ENCODE measurements at places on chromosomes 7 and 10.

DNA sequence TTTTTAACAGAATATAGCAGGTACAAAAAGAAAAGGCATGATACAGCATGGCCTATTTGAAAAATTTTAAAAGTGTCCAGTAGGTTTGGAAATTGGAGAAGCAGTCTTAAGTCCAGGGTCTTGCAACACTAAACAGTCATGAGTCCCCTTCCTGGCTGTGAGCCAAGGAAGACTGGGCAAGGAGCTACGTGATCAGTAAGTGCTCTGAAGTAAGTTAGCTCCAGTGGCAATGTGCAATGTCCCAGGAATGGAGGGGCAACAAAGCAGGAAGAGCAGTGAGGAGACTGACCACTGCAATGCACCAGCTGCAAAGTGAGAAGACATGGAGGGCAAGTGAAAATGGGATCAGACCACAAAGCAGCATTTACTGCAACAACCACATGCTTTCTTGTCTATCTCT is 72.9 kb upstream of the GRID1 start:
- no peak for DNase-seq

- DNase-seq, result no peak
Measured at GRCh38 chr10:96390460-96390864, 31.7 kb upstream of the OPALIN start.

- peak; percentile 31 for DNase-seq
Measured at GRCh38 chr10:70232155-70232858, 922 bp downstream of the PPA1 start.

DNA sequence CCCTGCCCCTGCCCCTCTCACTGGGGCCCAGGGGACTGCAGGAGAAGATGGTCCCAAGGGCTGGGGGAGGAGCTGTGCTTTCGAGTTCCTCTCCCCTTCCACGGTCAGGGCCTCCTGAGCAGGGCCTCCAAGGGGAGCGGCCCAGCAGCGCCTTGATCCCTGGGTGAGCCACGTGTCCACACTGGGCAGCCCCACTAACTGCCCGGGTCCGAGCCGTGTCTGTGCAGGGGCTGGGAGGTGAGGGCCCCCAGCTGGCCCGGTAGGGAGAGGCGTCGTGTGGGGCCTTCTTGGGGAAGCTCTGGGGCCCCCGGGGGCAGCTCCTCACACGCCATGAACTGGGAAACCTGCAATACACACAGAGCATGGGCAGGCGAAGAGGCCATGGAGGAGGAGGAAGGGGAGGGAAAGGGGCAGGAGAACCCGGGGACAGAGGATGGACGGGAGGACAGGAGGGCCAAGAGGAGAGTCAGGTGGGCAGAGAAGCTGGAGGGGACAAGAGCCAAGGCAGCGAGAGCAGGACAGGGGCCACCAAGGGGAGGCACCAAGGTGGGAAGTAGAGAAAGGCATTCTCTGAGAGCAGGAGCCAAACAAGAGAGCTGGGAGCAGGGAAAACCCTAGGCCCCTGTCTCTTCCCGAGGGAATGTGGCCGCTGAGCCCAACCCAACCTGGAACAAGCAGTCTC is 32.8 kb downstream of the KCNH2 start:
- DNase-seq, result no peak

DNA sequence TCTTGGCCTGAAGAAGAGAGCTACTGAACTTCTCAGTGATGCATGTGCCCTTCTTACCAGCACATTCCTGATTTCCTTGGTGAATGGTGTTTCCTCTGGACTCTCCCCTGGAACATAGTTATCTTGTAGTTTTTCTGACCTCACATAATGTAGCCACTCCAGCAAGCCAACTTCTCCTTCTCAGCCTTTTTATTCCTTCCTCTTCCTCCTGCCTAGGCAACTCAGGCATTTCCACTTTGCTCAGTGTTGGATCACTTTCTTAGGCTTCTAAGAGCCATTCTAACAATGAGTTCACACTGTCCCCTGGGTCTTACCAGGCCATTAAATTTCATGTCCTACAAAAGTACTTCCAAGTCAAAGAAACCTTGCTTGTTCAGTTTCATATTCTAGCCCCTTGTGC is 3.6 kb upstream of the PTTG1IP2 start:
- no peak for DNase-seq

DNA sequence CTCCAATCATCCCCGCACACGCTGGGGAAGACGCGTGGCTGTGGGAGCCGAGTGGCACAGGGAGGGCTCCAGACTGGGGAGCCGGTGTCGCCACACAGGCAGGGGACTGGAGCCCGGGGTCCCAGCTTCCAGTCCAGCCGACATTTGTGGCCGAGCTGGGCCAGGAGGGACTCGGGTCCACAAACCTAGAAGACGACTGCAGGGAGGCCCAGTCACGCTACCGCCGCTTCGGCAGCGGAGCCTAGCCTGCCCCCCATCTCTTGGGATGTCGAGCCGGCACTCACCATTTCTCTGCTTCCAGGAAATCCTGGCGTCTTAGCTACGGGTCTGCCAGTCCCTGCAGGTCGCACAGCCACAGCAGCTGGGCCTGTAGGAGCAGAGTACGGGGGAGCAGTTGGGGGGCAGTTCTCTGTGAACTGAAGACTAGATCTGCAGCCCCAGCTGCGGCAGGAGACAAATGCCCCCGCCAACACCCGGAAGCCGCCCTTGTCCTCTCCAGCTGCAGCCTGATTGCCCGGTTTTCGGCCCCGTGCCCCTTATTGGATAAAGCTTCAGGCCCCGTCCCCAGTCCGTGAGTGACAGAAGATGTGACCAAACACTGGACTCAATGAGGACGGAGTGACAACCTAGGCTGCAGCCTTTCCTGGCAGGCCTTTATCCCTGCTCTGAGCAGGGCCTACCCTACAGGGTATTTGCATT is 270.7 kb downstream of the ZNF33B start:
- DNase-seq, result no peak

GRCh38 chr10:49385939-49386922 is 9.7 kb downstream of the DRGX start:
- no peak for DNase-seq

GRCh38 chr7:50214771-50215170 is 89.7 kb upstream of the IKZF1 start:
- no peak for DNase-seq

DNA sequence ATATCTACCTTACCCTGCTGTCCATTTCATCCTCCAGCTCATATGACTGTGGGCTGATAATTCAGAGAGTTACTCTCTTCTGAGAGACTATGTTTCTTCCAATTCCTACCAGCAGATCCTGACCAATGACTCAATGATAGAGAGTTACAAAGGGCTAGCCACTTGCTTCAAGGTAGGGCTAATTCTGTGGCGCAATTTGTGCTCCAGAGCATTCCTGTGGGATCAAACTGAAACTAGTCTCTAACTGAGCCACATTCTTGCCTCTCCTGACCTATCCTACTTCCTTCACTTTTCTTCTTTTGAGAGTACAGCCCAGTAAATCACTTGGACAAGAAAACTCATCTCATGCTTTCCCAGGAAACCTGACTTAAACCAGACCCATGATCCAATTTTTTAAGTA is 17.9 kb upstream of the ASZ1 start:
- DNase-seq, result no peak

DNA sequence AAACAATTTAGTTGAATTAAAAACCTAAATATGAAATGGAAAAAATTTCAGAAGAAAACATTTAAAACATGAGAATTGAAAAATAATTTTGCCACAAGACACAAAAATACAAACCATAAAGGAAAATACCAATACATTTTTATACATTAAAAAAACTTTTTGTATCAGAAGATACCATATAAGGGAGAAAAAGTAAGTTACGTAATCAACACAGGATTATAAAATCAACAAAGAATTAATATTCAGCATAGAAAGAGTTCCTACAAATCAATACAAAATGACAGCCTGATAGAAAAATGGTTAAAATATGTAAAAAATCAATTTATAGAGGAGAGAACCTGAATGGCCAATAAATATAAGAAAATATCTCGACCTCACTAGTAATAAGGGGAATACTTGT is 16.6 kb upstream of the SAMD9L start:
- DNase-seq, result no peak

GRCh38 chr7:93574269-93574645 is 267 bp downstream of the CALCR start:
- DNase-seq, result no peak

GRCh38 chr7:112580717-112581435 is 100.1 kb downstream of the LSMEM1 start:
- no peak for DNase-seq

GRCh38 chr10:123870260-123870659 is 21.3 kb downstream of the CPXM2 start:
- DNase-seq, result no peak

- DNase-seq, result no peak
Measured at GRCh38 chr10:121152935-121153334, 301.8 kb downstream of the WDR11 start.

DNA sequence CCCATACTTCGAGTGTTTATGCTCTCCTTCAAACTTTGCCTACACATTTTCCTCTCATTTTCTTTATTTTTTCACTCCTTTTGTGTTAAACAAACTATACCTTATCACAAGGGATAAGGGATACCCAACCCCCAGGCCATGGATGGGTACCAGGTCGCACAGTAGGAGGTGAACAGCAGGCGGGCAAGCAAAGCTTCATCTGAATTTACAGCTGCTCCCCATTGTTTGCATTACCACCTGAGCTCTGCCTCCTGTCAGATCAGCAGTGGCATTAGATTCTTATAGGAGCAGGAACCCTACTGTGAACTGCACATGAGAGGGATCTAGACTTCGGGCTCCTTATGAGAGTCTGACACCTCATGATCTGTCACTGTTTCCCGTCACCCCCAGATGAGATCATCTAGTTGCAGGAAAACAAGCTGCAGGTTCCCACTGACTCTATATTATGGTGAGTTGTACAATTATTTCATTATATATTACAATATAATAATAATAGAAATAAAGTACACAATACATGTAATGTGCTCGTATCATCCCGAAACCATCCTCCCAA is 28.5 kb downstream of the ZC3HC1 start:
- no peak for DNase-seq

GRCh38 chr10:77692782-77693181 is 55.2 kb upstream of the KCNMA1 start:
- DNase-seq, result no peak

DNA sequence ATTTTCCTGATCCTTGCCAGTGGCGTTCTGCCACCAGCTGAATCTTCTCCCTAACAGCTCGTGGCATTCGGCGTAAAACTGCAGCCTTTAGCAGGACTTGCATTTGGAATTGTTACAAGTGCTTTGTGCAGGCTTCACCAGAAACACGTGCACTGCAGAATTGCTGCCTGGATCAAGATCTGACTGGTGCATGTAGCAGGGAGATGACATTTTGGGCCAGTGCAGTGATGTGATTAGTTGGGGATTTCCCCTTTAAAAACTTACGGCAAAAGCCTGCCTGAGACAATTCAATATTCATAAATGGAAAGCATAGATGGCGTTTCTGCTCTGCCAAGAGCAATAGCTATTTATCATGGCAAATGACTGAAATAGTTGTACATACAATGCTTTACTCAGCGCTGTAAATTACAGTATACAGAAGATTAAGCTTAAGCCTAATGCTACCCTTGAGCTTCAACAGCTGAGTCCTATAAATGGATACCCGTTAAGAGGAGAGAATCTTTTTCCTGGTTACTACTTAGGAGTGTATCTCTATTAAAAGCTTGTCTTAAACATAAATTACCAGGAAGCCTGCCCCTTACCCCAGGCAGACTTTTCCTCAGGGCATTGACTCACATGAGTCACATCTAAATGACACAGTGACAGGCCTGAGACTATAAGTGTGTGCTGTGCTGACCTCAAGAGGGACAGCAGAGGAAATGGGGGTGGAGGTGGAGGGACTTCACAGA is 106.3 kb downstream of the ATXN7L1 start:
- DNase-seq, result no peak

DNA sequence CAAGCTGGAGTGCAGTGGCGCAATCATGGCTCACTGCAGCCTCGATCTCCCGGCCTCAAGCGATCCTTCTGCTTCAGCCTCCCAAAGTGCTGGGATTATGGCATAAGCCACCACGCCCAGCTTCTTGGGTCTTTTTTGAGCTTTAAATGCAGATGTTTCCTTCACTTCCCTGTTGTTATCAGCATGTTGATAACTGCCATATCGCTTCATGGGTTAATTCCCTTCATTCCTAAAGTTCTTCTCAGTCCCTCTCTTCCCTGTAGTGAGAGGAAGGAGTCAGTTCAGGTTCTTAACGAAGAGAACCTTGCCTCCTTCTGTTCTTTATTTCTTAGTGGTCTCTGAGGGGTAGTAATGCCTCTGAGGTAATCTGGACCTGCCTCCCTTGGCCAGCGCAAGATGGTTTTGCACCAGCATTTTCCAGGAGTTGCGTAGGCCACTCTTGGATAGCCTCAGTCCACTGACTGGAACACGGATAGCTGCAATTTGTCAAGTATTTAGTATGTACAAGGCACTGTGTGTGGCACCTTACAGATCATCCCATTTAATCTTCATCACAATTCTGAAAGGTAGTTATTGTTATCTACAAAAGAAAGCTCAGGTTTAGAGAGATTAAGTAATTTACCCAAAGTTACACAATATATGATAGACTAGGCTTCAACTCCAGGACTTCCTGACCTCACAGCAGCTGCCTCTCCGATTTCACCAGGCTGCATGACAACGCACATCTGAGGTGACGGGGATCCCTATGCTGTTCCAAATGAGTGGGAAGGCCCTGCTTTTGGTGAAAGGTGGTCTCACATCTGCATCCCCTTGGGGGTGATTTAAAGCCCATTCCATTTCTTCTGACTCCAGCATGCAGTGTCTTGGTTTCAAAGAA is 60.5 kb downstream of the GATA3 start:
- DNase-seq, result no peak

- no peak for DNase-seq
Measured at GRCh38 chr10:126905776-126906703, 812 bp downstream of the DOCK1 start.

GRCh38 chr7:25726781-25727311 is 425.2 kb upstream of the NFE2L3 start:
- DNase-seq, result no peak

DNA sequence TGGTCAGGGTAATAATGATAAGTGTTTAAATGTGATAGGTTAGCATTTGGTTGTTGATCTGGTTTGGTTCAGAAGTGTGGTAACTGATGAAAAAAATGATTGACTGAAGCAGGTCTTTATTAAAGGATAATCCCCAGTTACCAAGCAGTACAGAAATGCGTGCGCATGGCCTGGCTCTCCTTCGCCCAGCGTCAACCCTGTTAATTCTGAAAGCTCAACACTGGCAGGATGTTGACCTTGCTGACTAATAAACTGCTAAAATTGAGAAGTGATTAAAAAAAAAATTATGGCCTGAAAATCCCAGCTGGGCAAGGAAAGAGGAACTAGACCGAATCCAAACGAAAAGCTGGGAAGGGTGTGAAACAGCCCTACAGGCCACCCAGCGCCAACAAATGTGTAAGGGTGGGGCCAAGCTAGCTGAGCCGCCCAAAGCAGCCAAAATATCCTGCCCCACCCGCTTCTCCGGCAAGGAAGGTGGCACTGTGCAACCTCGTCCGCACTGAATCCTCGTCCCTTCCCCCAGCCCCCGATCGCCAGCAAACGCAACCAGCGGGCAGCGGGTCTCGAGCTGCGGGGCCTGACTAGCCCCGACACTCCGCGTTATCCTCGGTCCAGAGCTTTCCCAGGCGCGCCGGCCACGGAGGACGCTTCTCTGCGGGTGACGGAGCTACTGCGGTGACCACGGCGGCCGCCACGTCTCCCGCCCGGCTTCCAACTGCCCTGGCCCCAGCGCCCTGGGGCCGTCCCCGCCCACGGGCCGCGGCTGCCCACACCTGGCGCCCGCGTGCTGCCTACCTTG is 561 bp downstream of the SHTN1 start:
- DNase-seq, result no peak
